ENCODE measurements at places on chromosomes 1 and 21.
A peak's percentile ranks its signal among the peaks of the same experiment; 100 is the strongest.

- no peak for DNase-seq
Observed at GRCh38 chr1:92123868-92124267, 43.7 kb downstream of the BTBD8 start.

DNA sequence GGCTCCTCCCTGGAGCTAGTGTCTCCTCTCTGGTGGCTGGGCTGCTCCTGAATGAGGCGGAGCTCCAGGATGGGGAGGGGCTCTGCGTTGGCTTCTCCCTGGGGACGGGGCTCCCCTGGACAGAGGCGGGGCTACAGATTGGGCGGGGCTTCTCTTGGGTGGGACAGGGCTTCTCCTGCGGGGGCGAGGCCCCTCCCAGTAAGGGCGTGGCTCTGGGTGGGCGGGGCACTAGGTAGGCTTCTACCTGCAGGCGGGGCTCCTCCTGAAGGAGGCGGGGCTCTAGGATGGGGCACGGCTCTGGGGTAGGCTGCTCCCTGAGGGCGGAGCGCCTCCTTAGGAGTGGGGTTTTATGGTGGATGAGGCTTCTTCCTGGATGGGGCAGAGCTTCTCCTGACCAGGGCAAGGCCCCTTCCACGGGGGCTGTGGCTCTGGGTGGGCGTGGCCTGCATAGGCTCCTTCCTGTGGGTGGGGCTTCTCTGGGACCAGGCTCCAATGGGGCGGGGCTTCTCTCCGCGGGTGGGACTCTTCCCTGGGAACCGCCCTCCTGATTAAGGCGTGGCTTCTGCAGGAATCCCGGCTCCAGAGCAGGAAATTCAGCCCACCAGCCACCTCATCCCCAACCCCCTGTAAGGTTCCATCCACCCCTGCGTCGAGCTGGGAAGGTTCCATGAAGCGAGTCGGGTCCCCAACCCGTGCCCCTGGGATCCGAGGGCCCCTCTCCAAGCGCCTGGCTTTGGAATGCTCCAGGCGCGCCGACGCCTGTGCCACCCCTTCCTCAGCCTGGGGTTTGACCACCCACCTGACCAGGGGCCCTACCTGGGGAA is 22.7 kb upstream of the ARF1 start:
- DNase-seq: no peak

- no peak for DNase-seq
Observed at GRCh38 chr1:154553056-154554030, 5.1 kb downstream of the UBE2Q1 start.

- DNase-seq: no peak
Observed at GRCh38 chr1:228684607-228685006, 50.7 kb upstream of the RHOU start.

- DNase-seq: no peak
Observed at GRCh38 chr1:85328713-85329397, 52.4 kb upstream of the BCL10 start.

DNA sequence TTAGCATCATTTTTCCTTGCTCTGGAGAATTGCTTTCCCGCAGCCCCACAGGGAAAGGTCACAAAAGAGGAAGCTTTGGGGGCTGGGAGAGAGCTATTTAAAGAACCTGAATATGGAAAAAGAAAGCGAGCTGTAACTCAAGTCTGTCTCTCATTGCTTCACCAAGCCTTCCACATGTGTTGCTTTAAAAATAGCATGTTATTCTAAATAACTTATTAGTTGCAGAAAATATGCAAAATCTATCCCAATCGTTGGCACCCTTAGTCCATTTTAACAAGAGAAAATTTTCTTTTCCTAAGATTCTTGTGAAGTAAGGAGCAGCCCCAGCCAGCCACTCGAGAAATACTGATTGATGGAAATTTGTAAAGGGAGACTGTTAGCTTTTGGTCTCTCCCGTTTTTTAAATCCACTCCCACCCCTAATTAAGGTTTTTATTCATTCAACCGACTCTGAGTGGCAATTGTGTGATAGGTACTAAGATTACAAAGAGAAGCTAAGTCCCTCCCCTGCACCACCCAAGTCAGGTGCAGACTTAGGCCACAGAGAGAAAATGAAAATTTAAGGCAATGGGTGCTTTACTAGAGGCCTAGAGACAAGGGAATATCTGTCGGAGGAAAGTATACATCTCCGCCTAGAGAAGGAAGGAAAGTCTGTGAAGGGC is 802 bp downstream of the CYP4X1 start:
- DNase-seq: no peak

- DNase-seq: peak; percentile 98
Observed at GRCh38 chr21:25273959-25274358, 333.3 kb downstream of the MRPL39 start.

- no peak for DNase-seq
Observed at GRCh38 chr1:12174924-12175810, 8.4 kb downstream of the TNFRSF1B start.

GRCh38 chr1:213124590-213124989 is 73.5 kb downstream of the RPS6KC1 start:
- no peak for DNase-seq

DNA sequence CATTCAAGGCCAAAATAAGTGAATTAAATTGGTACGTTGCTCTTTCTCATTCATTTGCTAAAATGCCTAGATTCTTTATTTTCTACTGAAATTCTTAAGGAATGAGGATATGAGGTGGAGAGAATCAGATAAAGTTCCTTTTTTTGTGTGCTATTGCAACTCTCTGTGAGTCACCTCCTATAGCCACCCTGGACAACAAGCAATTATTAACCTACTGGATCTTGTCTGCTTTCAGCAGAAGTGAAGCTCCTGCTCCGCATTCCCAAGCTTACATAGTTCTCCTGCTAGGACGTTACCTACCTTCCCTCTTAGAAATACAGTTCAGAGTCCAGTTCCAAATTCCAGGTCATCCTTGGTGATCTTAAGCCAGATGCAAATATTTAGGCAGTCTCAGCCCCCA is 4.8 kb upstream of the KCNJ6 start:
- no peak for DNase-seq

- DNase-seq: peak; percentile 16
Observed at GRCh38 chr1:204991342-204991844, 51.6 kb upstream of the CNTN2 start.

DNA sequence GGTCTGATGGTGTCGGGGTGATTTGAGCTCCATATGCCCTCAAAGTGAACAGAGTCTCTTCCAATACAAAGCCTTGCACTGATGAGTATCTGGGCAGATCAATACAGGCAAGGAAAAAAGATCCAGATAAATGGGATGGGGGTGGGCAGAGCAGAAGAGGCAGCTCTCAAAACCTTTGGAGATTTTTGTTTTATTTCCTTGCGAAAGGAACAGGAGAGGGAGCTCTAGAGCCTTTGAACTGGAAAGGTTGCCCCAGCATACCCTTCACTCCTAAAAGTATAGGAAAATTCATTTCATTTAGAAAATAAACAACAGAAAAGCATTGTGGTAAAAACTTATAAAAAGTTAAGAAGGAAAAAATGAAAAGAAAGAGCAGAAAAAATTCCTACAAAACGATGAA is 31.4 kb upstream of the OLIG2 start:
- DNase-seq: no peak

GRCh38 chr1:194056169-194056568 is 869.8 kb upstream of the B3GALT2 start:
- no peak for DNase-seq

GRCh38 chr1:167423684-167424619 is 94.4 kb downstream of the CD247 start:
- DNase-seq: no peak

DNA sequence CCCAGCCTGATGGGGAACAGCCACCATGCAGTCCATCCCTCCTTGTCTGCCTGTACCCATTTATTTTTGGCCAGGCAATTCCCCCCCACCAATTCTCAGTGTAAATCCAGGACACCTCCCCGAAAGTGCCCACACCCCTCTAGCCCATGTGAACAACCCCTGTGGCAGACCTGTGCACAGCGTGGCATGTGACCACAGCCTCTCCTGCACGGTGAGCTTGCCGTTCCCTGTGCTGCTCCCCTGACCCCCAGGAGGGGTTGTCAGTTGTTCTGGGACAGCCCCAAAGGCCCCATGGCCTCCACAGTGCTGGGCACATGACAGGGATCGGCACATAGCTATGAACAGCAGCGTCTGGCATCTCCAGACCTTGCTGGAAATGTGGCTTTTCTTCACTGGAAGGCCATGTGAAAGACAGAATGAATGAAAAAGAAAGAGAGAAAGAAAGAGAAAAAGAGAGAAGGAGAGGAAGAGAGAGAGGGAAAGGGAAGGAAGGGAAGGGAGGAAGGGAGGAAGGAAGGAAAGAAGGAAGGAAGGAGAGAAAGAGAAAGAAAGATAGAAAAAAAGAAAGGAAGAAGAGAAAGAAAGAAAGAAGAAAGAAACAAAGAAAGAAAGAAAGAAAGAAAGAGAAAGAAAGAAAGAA is 3.9 kb downstream of the CAPN9 start:
- no peak for DNase-seq

GRCh38 chr1:197181982-197182381 is 35.5 kb upstream of the ASPM start:
- no peak for DNase-seq

GRCh38 chr1:246114369-246114768 is 392.7 kb downstream of the SMYD3 start:
- no peak for DNase-seq

DNA sequence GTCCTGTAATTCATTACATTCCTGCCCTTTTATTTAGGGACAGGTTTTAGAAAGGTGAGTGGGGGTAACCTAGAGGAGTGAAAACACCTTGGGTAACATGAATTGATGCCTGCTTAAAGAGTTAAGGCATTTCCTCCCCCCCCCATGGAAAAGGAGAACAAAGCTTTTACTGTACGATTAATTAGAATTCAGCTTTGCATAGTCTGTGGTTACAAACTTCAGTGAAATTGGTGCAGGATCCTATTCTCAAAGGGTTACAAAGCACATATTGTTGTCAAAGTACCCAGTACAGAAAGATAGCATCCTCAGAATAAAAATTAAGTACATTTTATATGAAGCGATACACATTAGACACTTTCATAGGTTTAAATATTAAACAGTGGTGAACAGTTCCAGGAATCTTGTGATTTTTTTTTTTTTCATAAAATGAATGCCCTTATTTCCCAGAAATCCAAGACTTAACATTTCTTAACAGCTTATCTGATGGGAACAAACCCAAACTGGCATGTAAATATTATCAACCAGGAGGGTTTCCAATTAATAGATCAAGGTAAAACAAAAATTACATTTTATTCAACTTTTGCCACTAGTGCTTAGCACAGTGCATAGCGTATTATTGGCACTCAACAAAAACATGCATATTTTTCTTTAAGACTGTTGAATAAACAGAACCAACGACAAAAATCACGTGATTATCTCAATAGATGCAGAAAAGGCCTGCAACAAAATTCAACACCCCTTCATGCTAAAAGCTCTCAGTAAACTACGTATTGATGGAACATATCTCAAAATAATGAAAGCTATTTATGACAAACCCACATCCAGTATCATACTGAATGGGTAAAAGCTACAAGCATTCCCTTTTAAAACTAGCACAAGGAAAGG is 172.7 kb downstream of the PDE4B start:
- no peak for DNase-seq

DNA sequence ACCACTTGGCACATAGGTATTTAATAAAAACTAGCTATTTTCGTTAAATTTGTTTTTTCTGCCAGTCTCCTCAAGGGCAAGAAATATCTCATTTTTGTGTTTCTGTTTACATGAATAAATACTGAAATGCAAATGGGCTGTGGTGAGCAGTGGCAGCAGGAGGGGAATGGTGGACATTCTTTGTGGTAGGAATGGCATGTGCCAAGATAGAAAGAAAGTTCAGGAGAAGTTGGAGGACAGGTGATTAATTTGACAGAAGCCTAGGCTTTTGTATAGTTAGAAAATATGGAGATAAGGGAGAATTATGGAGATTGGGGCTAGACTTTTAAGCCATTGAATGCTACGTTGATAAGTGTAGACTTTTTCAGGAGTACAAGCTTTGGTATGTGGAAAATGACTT is 8.6 kb downstream of the RAP1A start:
- no peak for DNase-seq

DNA sequence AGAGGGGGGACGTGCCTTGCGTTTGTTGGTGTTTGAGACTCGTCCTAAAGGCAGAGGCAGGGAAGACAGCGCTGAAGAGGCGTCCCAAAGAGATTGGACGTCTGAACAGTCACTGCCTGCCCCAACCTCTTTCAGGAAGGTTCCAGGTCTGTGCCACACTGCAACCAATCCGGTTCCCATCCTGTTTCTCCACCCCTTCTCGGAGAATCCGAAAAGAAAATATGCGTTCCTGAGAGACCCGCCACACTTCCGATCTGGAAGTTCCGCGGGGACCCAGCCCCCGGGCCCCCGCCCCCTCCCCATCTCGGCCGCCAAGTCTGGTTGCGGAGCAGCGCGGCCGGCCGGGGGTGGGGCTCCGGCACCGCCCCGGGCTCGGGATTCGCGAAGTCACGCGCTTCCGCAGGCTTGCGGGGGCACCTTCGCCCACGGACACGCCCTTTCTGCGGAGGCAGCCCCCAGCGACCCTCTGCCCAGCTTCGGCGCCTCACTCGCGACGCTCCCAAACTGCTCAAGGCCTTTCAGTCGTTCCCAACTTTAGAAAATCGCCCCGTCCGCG is 124.5 kb upstream of the DPYD start:
- no peak for DNase-seq

DNA sequence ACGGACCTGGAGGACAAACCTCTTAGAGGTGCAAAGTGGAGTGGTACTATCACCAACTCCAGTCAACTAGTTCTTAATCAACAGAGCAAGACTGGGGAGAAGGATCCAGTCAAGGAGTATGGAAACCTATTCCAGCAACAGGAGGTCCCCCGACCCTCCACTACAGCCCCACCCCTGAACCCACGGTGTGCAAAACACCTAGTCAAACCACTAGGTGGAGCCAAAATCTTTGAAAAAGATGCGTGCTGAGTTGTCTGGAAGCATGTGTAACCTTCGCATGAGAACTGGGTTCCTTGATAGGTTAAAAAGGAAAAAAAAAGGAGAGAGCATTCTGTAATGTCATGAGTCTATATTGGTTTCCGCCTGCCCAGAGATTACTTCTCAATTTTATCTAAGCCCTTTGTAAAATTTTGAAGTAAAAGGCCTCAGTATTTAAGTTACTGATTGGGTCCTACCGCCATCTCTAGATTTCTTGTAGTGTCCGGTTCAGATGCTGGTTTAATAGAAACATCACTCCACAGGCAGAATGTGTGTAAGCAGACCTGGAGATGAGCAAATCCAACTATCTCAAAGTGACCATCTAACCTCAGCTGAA is 81.9 kb upstream of the HAO2 start:
- no peak for DNase-seq

DNA sequence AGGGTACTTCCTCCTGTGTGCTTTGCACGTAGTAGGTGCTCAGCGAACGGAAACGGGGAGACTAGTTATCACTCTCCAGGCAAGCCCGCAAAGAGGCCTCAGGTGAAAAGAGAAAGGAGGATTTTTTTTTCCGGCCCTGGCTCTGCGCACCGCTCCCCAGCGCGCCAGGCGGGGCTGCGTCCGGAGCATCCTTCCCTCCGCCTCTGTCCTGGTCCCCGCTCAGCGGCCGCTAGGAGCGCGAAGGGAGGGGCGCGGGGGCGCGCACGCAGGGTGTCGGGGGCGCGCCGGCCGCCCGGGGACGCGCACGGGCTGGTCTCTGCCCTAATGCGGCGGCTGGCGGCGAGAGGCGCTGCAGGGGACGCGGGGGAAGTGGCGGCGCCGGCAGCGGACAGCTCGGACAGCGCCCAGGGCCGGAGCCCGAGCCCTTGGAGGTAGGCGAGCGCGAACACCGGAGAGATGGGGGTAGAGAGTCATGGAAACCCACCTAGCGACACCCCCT is 42.3 kb upstream of the NFASC start:
- no peak for DNase-seq

- DNase-seq: no peak
Observed at GRCh38 chr1:72371259-72372035, 89.1 kb upstream of the NEGR1 start.
